GM23248 (cell line): ENCODE measurements at places on chromosomes 2 and 18. TPM values are rescaled to one million over a fixed set of nuclear protein-coding genes. Genes with fewer than 3 reads are reported as not detected.

GRCh38 chr2:191082321-191082720, 68.3 kb upstream of the STAT1 start:
- DNase-seq = no peak
- no peaks in the 10 kb centered on the region for H3K36me3 ChIP-seq
- H3K4me3 ChIP-seq = no peak overlapping the region
- no peak overlapping the region for H3K27ac ChIP-seq

- no peaks in the 10 kb centered on the region for H3K27me3 ChIP-seq
- H3K27ac ChIP-seq = no peak overlapping the region
- no peak overlapping the region for H3K4me3 ChIP-seq
- no peak for DNase-seq
- no peaks in the 10 kb centered on the region for H3K4me1 ChIP-seq
- H3K36me3 ChIP-seq = no peaks in the 10 kb centered on the region
Measured at GRCh38 chr2:59677158-59677557, 876.3 kb downstream of the BCL11A start.

DNA sequence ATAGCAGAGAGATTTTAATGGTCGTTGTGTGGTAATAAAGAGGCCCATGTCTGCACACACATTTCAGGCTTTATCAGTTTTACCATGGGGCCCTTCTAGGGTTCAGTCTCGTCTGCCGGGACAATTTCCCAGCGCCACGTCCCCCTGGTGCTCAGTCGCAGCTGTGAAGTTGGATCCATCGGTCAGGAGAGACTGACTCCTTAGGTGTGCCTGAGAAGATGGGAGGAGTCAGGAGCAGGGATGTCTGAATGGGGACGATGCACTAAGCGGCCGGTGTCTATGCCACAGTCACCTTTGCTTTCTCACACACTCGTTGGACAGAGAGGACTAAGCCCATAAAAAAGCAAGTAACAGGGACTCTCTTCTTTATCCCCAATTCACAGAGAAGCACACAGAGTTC, 71.4 kb downstream of the TWIST2 start:
- H3K4me1 ChIP-seq = peaks cover 15% of the 10 kb centered on the region
- no peak overlapping the region for H3K27ac ChIP-seq
- H3K27me3 ChIP-seq = no peaks in the 10 kb centered on the region
- no peak overlapping the region for H3K4me3 ChIP-seq

DNA sequence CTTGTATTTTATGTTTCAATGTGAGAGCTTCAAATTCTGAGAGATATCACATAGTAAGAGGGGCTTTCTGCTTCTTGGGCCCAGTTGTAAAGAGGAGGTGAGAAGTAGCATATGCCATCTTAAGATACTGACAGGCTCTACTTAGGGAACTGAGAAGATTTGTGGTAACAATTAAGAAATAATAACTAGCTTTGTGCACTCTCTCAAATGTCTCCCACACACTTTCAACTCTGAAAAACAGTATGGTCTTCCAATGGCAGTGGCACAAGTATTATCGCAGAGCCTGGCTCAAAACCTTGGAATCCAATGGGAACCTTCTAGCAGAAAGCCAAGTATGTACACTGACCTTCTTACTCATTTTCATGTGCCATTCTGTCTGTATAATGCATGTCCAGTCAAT, 80.3 kb upstream of the FAM237A start:
- no peak overlapping the region for H3K4me3 ChIP-seq
- no peaks in the 10 kb centered on the region for H3K36me3 ChIP-seq
- H3K4me1 ChIP-seq = no peaks in the 10 kb centered on the region
- H3K27ac ChIP-seq = no peak overlapping the region
- no peak for DNase-seq

DNA sequence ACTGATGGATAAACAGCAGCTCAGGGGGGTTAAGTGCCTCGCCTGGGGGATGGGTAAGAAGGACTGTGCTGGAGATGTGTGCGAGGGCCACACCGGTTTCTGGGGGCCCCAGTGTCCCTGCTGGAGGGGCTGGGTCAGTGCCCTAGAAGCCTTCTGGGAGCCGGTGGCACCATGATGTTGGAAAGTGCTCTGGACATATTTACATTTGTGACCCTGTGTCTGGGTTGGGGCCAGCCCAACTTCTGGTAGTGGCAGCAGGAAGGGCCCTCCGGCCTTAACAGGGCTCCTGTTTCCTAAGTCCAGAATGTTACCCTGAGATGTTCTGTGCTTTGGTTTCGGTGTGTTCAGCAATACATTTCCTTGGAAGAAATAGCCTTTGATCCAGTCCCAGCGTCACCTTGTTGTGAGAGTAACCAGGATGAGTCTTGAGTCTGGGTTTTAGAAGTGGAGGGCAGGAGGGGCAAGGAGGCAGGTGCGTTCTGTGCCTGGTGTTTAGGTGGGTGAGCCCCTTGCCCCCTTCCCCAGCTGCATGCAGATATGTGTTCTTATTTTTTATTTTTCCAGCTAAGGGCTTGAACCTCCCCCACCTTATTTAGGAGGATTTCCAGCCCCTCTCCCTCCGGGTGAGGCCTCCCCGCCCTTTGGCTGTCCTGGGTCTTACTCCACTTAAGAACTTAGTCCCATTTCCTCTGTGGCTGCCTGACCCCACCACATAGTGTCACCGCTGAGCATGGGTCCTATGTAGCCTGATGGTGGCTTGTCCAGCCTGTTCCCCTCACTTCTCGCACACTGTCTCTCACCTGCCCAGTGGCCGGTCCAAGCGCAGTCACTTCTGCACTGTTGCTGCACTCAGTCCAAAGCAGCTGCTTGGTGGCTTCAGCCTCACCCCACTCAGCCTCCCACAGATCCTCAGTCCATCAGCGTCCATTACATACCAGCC, 132.7 kb upstream of the HS6ST1 start:
- no peaks in the 10 kb centered on the region for H3K36me3 ChIP-seq
- H3K27me3 ChIP-seq = peaks cover 3% of the 10 kb centered on the region; the same call in 1 of the 2 replicates
- no peak overlapping the region for H3K27ac ChIP-seq
- no peak overlapping the region for H3K4me3 ChIP-seq

- no peak overlapping the region for H3K4me3 ChIP-seq
- H3K4me1 ChIP-seq = peaks cover 15% of the 10 kb centered on the region; the same call in 1 of the 2 replicates
- no peak for DNase-seq
- no peaks in the 10 kb centered on the region for H3K27me3 ChIP-seq
- no peaks in the 10 kb centered on the region for H3K36me3 ChIP-seq
- H3K27ac ChIP-seq = no peak overlapping the region
Measured at GRCh38 chr2:56232912-56233311, 49.1 kb downstream of the CCDC85A start.

DNA sequence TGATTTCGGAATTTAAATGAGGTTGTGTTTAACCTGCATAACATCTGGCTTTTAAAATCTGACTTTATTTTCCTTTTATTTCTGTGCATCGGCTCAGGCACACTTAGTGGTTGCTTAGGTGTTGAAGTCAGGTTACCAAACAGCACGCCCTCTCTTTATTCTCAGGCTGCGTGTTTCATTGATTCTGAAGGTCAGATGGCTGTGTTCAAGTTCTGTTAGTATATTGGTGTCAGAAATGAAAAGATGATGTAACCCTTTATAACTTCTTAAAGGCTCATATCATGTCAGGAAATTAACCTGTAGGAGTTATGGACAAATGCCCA, 246.5 kb downstream of the LDLRAD4 start:
- H3K4me3 ChIP-seq = no peak overlapping the region
- no peaks in the 10 kb centered on the region for H3K4me1 ChIP-seq
- no peak for DNase-seq

GRCh38 chr2:11437602-11438001, 28.4 kb downstream of the E2F6 start:
- H3K4me1 ChIP-seq = no peaks in the 10 kb centered on the region
- H3K4me3 ChIP-seq = no peak overlapping the region
- no peak for DNase-seq
- H3K36me3 ChIP-seq = no peaks in the 10 kb centered on the region
- H3K27ac ChIP-seq = no peak overlapping the region

DNA sequence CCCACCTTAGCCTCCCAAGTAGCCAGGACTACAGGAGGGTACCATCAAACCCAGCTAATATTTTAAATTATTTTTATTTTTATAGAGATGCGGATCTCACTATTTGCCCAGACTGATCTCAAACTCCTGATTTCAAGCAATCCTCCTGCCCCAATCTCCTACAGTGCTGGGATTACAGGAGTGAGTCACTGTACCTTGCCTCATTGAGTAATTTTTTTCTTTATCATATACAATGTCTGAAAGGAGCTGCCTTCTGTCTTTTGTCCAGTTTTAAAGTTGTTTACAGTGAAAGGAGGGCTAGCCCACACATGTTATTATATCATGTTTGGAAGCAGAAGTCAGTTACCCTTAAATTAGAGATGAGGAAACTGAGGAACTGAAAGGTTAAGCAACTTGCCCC, 32.5 kb downstream of the PRKRA start:
- H3K27ac ChIP-seq = no peak overlapping the region
- H3K27me3 ChIP-seq = no peaks in the 10 kb centered on the region
- H3K4me1 ChIP-seq = peaks cover 7% of the 10 kb centered on the region
- no peak overlapping the region for H3K4me3 ChIP-seq

DNA sequence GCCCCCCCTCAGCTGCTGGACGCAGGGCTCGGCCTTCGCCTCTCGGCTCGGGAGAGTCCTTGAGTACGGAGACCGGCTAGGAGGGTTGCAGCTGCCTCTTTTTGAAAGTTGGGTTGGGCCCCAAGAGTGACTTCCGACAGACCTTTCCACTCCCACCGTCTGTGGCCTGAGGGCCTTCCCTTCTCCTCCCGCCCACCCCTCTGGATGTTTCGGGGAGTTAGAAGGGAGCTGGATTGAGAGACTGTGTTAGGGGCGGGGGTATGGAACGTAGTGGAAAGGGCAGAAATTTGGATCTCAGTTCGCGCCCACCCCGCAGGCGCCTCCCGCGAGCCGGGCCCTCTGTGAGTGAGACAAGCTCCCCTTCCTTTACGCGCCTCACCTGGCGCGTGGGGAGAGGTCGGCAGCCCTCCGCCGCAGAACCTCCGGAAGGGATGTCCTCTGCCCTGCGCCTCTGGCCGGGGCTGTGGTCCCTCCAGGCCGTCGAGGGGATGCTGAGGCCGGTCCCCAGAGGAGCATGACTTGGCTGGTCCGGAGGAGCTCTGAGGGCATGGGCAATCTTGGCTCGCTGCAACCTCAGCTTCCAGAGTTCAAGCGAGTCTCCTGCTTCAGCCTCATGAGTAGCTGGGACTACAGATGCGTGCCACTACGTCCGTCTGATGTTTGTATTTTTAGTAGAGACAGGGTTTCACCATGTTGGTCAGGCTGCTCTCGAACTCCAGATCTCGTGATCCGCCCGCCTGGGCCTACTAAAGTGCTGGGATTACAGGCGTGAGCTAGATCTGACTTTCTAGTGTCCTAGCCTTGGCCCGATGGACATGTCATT, 15.9 kb downstream of the C2orf74 start:
- no peaks in the 10 kb centered on the region for H3K36me3 ChIP-seq
- peak overlapping the region; percentile 91 for H3K27ac ChIP-seq
- peaks cover 43% of the 10 kb centered on the region for H3K4me1 ChIP-seq
- no peaks in the 10 kb centered on the region for H3K27me3 ChIP-seq
- peak overlapping the region; percentile 86 for H3K4me3 ChIP-seq

DNA sequence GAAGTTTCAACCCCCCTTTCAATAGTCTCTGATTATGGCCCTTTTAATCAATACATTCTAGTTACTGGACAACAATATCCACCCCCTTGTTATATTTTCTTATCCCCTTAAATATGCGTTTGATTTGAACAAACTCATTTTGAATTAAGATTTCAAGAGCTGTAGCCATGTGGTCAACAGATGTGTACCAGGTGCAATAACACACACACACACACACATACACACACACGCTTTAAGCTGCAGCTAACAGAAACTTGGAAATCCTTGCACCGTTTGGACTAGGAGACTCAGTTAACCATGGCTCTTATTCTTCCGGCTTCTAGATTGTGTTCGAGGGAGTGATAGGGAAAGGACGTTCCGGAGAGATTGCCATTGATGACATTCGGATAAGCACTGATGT, 82.8 kb downstream of the NRP2 start:
- H3K4me1 ChIP-seq = peaks cover 28% of the 10 kb centered on the region
- no peaks in the 10 kb centered on the region for H3K36me3 ChIP-seq
- no peak for DNase-seq

DNA sequence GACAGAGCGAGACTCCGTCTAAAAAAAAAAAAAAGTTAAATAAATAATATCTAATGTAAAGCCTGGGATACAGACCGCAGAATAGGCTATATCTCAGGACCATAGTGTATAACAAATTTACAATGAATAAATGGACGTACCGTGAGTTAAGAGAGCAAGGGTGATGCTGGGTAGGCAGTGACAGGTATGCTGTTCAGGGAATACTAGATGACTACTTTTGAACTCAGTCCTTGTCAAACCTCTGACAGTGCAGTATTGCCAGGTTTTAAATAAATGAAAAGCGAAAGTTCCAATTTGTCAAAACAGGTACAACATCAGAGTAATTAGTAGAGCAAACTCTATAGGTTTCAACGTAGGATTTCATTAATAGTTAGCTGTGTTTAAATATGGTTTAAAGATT, 76.8 kb downstream of the CALCRL start:
- H3K4me1 ChIP-seq = no peaks in the 10 kb centered on the region
- no peaks in the 10 kb centered on the region for H3K27me3 ChIP-seq

- H3K27me3 ChIP-seq = no peaks in the 10 kb centered on the region
- H3K27ac ChIP-seq = no peak overlapping the region
- no peak for DNase-seq
- H3K36me3 ChIP-seq = no peaks in the 10 kb centered on the region
- H3K4me3 ChIP-seq = no peak overlapping the region
- no peaks in the 10 kb centered on the region for H3K4me1 ChIP-seq
Measured at GRCh38 chr18:28287146-28287545, 110.2 kb upstream of the CDH2 start.

GRCh38 chr2:57376985-57377384, 669.6 kb upstream of the VRK2 start:
- no peak overlapping the region for H3K4me3 ChIP-seq
- H3K27ac ChIP-seq = no peak overlapping the region
- peaks cover 24% of the 10 kb centered on the region for H3K4me1 ChIP-seq
- DNase-seq = peak; percentile 34
- H3K27me3 ChIP-seq = no peaks in the 10 kb centered on the region

GRCh38 chr2:124908411-124908810, 883.3 kb downstream of the CNTNAP5 start:
- H3K4me1 ChIP-seq = no peaks in the 10 kb centered on the region
- no peaks in the 10 kb centered on the region for H3K27me3 ChIP-seq
- no peaks in the 10 kb centered on the region for H3K36me3 ChIP-seq
- DNase-seq = no peak

GRCh38 chr2:156703642-156704041, 267.5 kb downstream of the GPD2 start:
- H3K4me3 ChIP-seq = no peak overlapping the region
- peaks cover 5% of the 10 kb centered on the region; the same call in 1 of the 2 replicates for H3K27me3 ChIP-seq
- DNase-seq = no peak
- H3K27ac ChIP-seq = no peak overlapping the region

- H3K27me3 ChIP-seq = no peaks in the 10 kb centered on the region
- H3K36me3 ChIP-seq = no peaks in the 10 kb centered on the region
- no peak for DNase-seq
Measured at GRCh38 chr2:151720521-151720920, 13.8 kb downstream of the NEB start.

- H3K4me1 ChIP-seq = no peaks in the 10 kb centered on the region
- no peaks in the 10 kb centered on the region for H3K36me3 ChIP-seq
- no peak for DNase-seq
- H3K27me3 ChIP-seq = no peaks in the 10 kb centered on the region
Measured at GRCh38 chr2:209976698-209977385, 25.6 kb upstream of the RPE start.

Gene CNRIP1
- total RNA-seq = 21.8 and 37.7 TPM in 2 replicates
